ENCODE measurements at places on chromosomes 6 and 20. TPM values are rescaled to one million over a fixed set of nuclear protein-coding genes. Genes with fewer than 3 reads are reported as not detected.

RFX6 gene
- polyA plus RNA-seq: 0.03 TPM

SAMD3 gene
- polyA plus RNA-seq: 0.93 TPM

POU3F2 gene
- 0.06 TPM for polyA plus RNA-seq

PPP1R14C gene
- polyA plus RNA-seq: 24.2 TPM

NHSL1 gene
- polyA plus RNA-seq: 10.3 TPM

INSM1 gene
- not detected for polyA plus RNA-seq

FOXF2 gene
- polyA plus RNA-seq: 0.19 TPM

FRK gene
- polyA plus RNA-seq: 4.3 TPM

PGBD1 gene
- polyA plus RNA-seq: 9.4 TPM

SH3BGRL2 gene
- polyA plus RNA-seq: 37.8 TPM

ZNF165 gene
- polyA plus RNA-seq: 4.5 TPM

NKAIN2 gene
- 34.6 TPM for polyA plus RNA-seq

IL17F gene
- polyA plus RNA-seq: not detected

COL21A1 gene
- polyA plus RNA-seq: 114 TPM

SNAP25 gene
- 6.7 TPM for polyA plus RNA-seq

SLC24A3 gene
- polyA plus RNA-seq: 4.7 TPM

RNF144B gene
- 17.3 TPM for polyA plus RNA-seq

SLC17A2 gene
- 0.46 TPM for polyA plus RNA-seq

RHAG gene
- polyA plus RNA-seq: 0.86 TPM

AAR2 gene
- polyA plus RNA-seq: 48.1 TPM

CCN5 gene
- polyA plus RNA-seq: 0.10 TPM

HLA-DRB1 gene
- 64.3 TPM for polyA plus RNA-seq

OOEP gene
- not detected for polyA plus RNA-seq

OR12D3 gene
- not detected for polyA plus RNA-seq

CCR6 gene
- 0.08 TPM for polyA plus RNA-seq

VSX1 gene
- not detected for polyA plus RNA-seq

CTNNBL1 gene
- 53.7 TPM for polyA plus RNA-seq

RIPPLY2 gene
- not detected for polyA plus RNA-seq

CD40 gene
- polyA plus RNA-seq: 6.9 TPM

SLC17A3 gene
- polyA plus RNA-seq: 0.40 TPM

NMBR gene
- polyA plus RNA-seq: 0.44 TPM

IMPG1 gene
- polyA plus RNA-seq: 1.8 TPM

PPP1R3G gene
- polyA plus RNA-seq: 2.1 TPM

ATAT1 gene
- polyA plus RNA-seq: 42.2 TPM

HSPA1L gene
- polyA plus RNA-seq: 3.9 TPM

RAET1E gene
- polyA plus RNA-seq: 0.80 TPM

GPR63 gene
- polyA plus RNA-seq: 3.8 TPM
